NB4 (cell line): ENCODE measurements at places on chromosomes 1 and 21.

GRCh38 chr1:215517441-215517891 is 49.6 kb upstream of the KCTD3 start:
- DNase-seq, result peak; percentile 24

- no peak for DNase-seq
Observed at GRCh38 chr1:182720463-182720862, 36.1 kb upstream of the RGS8 start.

GRCh38 chr1:76140227-76140626 is 65.7 kb downstream of the ST6GALNAC3 start:
- DNase-seq, result no peak

DNA sequence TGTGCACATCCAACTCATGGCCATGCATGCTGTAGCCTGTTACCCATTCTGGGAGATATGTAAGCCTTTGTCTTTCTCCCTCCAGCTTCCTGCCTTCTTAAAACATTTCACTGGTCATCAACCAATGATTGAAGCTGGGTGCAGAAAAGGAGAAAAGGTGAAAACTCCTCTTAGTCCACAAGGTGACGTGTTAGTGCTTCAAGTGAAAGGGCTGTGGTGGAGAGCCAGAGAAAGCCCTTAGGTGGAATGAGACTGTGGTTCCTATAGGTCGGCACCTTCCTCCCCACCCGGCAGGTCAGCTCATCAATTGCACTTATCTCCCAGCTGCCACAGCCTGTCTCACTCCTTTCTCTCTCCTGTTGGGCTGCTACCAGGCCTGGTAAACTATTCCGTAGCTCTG is 30.4 kb downstream of the ERG start:
- DNase-seq, result peak; percentile 25

- DNase-seq, result no peak
Observed at GRCh38 chr1:154253671-154254070, 18.8 kb upstream of the HAX1 start.

DNA sequence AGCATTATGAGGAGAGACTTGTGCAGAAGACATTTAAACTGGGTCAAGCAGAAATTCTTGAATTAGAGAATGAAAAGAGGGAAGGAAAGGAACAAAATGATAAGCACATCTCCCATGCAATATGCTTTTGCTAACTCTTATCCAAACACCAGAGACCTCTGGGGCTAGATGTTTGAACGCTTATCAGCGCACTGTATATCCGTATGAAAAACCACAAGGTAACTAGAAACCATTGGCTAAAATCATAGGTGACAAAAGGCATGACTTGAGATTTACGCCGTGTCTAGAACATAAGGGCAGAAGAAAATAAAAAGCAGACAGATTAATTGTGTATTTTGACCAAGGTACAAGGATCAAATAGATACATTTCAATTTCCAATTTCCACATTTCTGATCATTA is 38.0 kb upstream of the TIAM1 start:
- no peak for DNase-seq

DNA sequence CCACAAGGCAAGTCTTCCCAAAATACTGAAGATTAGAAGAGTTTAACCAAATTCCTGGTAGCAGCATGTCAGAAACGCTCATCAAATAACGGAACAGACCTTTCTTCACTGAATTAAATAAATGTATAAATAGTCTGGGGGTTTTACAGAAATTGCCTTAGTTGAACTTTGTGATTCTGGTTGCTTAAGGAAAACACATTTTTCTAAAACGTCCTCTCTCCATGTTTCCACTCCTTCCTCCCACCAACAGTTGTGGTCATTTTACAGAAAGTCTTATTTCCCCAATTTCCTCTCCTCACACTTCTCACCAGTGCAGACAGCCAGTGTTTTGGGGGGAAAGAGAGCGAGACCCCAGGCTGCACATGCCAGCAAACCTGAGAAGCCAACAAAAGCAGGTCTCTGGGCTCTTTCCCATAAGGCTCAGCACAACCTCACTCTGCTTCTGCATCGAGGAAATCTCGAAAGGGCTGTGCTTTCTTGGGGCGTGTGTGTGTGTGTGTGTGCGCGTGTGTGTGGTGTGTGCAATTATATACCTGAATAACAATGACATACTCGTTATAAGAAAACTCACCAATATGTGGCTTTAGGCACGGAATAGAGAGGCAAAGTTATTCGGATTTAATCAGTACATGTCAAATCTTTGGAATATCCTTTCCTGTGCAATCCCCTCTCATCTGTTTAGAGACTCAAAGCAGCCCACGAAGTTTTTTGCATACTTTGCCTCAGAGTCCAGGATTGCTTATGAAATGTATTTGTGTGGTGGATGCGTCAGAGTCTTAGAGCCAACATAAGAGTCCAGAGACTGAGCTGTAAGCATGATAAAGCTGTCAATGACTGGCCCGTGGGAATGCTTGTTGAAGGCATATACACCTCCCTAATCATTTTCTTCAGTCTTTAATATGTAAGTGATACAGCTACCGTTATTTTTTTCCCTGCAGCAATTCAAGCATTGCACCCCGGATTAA is 2.0 kb downstream of the KCNJ15 start:
- peak; percentile 20 for DNase-seq

DNA sequence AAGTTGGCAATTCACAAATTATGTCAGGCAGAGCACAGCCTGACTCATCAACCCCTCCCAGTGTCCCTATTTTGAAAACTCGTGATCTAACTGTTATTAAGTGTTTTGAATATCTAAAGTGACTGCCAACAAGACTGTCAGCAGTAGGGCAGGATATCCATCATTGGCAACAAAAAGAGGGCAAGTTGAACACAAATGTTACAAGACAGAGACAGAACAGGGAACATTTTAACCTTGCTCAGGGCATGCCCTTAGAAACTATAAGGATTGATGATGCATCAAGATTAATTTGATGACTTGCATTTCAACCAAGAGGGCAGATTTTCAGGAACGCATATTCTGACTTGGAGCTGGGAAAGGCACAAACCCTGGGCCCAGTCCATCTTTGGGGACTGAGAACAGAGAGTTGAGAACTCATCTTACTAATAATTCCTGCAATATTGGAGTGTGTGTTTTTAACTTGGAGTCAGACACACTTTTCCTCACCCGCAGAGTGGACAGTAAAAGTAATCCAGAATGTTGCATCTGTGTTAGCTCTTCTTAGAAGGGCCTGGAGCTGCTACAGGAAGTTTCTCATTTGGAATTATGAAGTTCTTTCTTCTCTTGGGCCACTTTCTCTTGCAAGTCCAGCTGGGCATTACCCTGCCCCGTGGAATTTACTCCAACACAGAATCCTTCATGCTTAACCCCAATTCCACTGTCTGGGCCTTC is 317.2 kb downstream of the LTN1 start:
- DNase-seq, result no peak

- DNase-seq, result peak; percentile 76
Observed at GRCh38 chr1:202133001-202133400, 10.3 kb downstream of the GPR37L1 start.

DNA sequence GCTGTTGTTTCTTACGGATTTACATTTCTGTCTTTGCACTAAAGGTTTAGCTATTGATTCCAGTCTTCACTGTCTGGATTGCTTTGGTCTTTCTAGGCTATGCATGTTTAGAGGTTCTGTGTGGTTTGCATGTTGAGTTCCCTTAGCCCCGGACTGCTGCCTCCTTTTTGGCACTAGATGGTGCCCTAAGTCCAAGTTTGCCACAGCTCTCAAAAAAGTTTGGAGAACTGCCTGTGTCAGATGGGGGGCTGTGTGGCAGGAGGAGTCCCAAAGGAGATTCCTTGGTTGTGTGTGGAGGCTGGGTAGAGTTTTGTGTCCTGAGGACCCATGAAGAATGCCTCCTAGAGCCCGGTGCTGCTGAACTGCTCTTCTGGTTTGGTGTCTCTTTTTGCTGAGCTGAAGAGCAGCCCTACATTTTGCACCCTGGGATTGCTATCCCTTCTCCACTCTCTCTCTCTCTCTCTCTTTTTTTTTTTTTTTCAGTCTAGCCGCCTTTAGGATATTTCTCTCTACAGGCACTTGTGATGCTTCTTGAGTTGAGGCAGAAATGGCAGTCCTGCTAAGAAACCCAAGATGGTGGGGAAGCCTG is 74.4 kb downstream of the PTGS2 start:
- DNase-seq, result peak; percentile 58

DNA sequence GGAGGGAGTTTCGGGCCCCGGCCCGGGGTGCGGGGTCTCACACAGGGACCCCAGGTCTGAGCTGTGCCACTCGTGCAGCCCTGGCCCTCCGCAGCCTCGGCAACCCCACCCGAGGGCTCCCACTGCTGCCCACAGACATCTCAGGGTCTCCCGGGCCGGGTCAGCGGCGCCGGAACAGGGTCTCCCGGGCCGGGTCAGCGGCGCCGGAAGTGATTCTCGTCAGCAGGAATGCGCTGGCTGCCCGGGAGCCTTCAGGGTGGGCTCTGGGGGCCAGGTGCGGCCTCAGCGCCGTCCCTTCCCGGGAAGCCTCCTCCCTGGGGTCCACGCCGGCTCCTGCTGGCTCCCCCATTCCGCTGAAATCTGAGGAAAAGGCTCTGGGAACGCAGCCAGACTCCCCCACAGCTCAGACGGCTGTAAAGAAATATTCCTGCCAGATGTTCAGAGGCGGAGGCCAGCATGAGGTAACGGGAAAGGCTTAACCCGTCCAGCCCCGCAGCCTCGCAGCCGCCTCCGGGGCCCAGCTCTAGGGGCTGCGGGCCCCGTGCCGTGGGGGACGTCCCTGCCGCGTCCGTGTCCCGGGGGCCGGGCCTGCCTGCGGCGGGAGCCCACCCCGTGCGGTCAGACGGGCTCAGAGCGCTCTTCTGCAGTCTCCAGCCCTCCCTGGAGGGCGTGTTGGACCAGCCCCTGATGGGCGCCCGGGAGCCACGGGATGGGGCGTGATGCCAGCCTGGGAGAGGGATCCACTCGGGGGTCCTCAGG is 8.7 kb upstream of the COL6A1 start:
- no peak for DNase-seq

GRCh38 chr1:64653466-64653865 is 91.4 kb upstream of the RAVER2 start:
- DNase-seq, result no peak

DNA sequence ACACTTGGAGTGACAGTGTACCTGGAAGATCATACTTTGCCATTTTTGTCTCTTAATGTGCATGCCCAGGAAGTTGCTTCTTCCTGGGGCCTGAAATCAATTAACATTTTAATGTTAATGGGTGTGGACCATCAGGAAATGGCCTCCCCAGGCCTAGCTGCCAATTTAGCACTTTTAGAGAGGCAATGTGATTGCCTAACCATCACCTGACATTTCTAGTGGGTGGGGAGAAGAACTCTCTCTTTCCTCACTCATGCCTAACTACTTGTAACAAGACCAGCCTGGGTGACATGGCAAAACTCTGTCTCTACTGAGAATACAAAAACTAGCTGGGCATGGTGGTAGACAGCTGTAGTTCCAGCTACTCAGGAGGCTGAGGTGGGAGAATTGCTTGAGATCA is 549.0 kb upstream of the RGS18 start:
- DNase-seq, result no peak

- no peak for DNase-seq
Observed at GRCh38 chr1:227889863-227890405, 57.8 kb downstream of the WNT9A start.

- DNase-seq, result no peak
Observed at GRCh38 chr1:212637902-212638301, 29.3 kb downstream of the ATF3 start.
